Left colon (tissue), 2 donors: ENCODE measurements at places on chromosomes 1 and 21. TPM values are rescaled to one million over a fixed set of nuclear protein-coding genes. Genes with fewer than 3 reads are reported as not detected.

The HHAT gene
- total RNA-seq: 6.8 TPM

The AGPAT3 gene
- 97.5 TPM for total RNA-seq

The TNNI3K gene
- total RNA-seq: 1.0 TPM

The FMO4 gene
- 6.7 TPM for total RNA-seq

The ST6GALNAC5 gene
- total RNA-seq: 0.31 TPM

The ZFYVE9 gene
- total RNA-seq: 17.3 TPM

The SHISAL2A gene
- 0.45 TPM for total RNA-seq

The CRP gene
- total RNA-seq: not detected

The HLCS gene
- 14.1 TPM for total RNA-seq

The LCE2B gene
- not detected for total RNA-seq

The HNRNPCL1 gene
- not detected for total RNA-seq

The SIM2 gene
- total RNA-seq: not detected

The FTCD gene
- total RNA-seq: 0.52 TPM

The CLDN8 gene
- 89.0 TPM for total RNA-seq
